ENCODE measurements at places on chromosomes 5 and 9.

DNA sequence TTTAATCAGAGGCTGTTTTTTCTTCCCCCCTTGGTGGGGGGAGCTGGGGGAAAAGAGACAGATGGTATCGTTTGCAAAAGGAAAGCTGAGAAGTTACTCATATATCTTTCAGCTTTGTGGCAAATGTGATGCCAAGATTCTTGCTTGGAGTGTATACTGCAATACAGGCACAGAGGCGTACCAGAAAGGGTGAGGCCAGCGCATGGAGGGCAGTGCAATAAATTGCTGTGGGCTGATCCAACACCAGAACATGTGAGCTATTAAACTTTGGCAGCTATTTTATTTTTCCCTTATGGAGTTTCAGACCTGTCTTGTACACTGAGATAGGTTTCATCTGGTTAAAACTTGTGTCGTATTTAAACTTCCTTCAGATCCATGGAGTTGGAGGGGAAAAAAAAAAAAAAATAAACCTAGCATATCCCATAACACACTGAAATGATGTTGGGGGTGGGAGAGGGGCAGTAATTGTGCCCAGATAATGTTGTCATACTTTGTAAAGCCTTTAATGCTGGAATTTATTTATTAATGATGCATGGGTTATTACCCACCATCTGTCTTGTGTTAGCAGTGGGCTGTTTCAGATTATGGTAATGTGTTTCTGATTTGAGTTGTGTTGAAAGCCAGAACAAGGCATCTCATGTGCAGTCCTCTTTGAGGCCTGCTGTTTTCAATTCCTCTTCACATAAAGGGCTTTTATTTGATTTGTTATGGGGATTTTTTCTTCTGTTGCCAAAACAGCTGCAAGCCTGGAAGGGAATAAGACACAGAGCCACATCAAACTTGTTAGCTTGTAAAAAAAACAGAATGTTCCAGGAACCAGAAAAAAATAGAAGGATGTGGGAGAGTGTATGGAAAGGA lies 891.3 kb downstream of the TLE1 start:
- DNase-seq, result peak; percentile 92

DNA sequence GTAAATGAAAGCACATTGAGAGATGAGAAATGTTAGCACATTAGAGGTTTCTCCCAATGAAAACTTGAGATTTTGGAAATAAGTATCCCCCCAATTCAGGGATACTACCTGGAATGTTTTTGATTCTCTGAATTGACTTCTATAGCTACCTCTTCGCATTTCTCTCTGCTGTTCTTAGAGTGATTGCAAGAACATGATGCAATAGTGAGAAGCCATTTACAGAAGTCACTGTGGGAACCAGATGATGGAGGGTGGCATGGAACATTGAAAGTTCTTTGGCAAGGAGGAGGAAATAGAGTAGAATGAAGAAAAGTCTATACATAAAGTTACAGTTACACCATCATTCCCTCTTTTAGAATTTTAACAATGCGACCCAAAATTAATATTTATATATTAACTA lies 9.2 kb downstream of the NPR3 start:
- DNase-seq, result no peak

DNA sequence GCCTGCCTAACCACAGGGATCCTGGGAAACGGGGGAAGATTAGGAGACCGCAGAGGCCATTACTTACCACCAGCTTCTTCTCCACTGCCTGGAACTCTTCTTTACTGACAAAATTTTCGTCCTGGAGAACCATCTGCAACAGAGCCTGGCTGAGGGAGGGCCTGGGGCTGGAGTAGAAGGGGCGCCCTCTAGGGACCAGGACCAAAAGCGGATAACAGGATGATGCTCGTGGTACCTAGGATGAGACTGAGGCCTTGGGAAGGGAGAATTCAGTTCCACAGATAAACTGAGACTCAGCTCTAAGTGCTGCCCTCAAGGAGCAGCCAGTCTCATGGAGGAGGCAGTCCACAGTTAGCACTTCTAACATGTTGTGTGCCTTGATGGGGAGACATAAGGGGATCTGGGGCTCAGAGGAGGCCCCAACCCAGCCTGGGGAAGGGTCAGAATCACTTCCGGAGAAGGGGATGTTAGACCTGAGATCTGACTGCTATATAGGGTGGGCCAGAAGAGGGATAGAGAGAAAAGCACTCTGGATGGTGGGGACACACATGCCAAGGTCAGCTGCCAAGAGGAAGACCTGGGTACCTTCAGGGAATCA lies 1.2 kb downstream of the SPATA24 start:
- no peak for DNase-seq

- no peak for DNase-seq
These were observed 1129.6 kb downstream of the PTPRD start for GRCh38 chr9:9483175-9483574.

GRCh38 chr5:6718718-6719117 lies 5.5 kb downstream of the TENT4A start:
- DNase-seq, result no peak

- DNase-seq, result no peak
These were observed 107.8 kb downstream of the PSD2 start for GRCh38 chr5:139903450-139903794.

DNA sequence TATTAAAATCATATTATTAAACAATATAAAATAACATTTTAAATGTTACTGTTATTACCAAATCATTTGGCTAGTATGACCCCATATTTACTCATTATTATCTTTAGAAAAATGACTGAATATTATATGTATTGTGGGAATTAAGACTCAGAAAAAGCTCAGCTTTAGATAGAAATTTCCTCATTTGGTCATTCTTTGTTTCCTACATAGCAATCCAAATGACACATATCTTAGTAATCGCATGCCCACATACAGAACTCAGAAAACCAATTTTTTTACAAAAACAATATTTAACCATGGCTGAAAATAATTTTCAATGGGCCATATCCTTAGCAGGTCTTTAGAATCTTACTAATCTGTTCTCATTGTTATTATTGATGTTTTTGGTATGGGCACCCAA lies 53.8 kb upstream of the TSLP start:
- DNase-seq, result peak; percentile 56

DNA sequence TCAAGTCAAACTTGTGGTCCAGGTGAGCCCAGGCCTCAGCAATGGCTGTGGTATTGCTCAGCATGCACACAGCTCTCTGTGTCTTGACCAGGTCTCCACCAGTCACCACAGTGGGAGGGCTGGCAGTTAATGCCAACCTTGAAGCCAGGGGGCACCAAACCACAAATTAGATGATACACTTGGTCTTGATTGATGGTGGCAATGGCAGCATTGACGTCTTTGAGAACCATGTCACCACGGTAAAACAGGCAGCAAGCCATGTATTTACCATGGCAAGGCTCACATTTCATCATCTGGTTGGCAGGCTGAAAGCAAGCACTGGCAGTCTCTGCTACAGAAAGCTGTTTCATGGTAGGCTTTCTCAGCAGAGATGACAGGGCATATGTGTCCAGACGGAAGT lies 40.0 kb downstream of the NIM1K start:
- DNase-seq, result peak; percentile 20

- peak; percentile 79 for DNase-seq
These were observed 28.6 kb upstream of the CTNNA1 start for GRCh38 chr5:138724470-138725146.

DNA sequence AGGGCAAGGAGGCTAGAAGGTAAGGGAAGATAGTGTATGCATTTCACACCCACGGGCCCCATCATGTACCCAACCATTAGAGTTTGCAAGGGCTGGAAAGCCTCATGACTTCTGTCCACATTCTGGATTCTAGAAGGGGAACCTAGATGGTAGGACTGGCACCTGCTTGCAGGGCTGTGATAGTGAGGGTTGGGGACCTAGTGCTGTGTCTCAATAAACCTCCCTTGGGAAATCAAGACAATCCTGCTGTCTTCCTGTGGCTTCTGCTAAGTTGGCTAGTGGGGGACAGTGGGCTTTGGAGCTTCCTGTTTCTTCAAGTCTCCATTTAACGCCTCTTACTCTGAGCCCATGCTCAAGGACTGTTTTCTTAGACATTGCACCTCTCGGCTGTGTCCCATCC lies 43.6 kb upstream of the SYNPO start:
- DNase-seq, result no peak

DNA sequence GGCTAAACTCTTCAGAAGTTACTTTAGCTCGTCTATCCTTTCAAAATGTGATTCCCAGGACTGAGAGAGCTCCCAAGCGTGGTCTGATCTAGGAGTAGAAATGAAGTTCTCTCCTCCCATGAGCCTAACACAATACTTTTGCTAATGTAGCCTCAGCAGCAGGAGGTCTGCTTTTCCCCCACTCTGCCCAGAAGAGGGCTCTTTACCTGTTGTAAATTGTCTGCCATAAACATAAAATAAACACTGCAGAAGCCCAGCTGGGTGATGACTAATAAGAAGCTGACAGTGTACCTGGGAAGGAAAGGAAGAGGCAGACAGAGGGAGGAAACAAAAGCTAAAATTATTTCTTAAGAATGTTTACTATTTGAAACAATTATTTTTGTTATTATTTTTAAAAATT lies 15.4 kb downstream of the SLC36A3 start:
- no peak for DNase-seq

DNA sequence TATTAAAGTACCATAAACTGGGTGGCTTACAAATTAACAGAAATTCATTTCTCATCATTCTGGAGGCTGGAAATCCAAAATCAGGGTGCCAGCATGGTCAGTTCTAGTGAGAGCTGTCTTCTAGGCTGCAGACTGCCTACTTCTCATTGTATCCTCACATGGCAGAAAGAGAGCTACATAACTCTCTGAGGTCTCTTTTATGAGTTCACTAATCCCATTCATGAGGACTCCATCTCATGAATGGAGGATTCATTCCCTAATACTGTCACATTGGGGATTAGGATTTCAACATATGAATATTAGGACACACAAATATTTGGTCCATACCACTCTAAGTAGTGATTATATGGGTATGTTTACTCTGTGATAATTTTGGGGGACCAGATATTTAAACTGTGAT lies 84.0 kb downstream of the ERP44 start:
- no peak for DNase-seq

GRCh38 chr9:87167161-87167560 lies 219.9 kb upstream of the GAS1 start:
- DNase-seq, result no peak
